Ovary (tissue), 10 donors: ENCODE measurements at places on chromosomes 2 and 18.

DNA sequence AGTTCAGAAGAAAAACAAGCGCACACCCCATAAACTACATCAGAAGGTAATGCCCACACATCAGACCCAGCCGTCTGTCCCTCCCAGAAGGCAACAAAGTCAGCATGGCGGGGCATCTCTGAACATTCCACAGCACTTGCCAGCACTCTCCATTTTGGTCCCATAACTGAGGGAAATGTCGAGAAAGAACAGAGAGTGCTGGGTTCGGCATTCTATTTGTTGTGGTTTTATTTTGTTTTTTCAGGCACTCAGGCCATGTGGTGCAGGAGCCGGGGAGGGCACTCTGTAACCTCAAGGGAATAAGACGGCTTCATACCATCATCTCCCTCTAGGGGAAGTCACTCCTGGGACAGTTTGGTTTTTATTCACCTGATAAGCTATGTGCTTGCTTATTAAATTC lies 156.0 kb downstream of the SEPTIN10 start:
- no peak for DNase-seq

- peak; percentile 13 for DNase-seq
Measured at GRCh38 chr2:239819974-239820555, 205.1 kb downstream of the NDUFA10 start.

GRCh38 chr2:168841445-168841844 lies 39.0 kb downstream of the NOSTRIN start:
- no peak for DNase-seq

- DNase-seq, result no peak
Measured at GRCh38 chr18:21167641-21168377, 56.2 kb upstream of the ROCK1 start.
